ENCODE measurements at places on chromosomes 2 and 18.

GRCh38 chr18:59359576-59359952 lies 499 bp upstream of the LMAN1 start:
- no peak for DNase-seq

DNA sequence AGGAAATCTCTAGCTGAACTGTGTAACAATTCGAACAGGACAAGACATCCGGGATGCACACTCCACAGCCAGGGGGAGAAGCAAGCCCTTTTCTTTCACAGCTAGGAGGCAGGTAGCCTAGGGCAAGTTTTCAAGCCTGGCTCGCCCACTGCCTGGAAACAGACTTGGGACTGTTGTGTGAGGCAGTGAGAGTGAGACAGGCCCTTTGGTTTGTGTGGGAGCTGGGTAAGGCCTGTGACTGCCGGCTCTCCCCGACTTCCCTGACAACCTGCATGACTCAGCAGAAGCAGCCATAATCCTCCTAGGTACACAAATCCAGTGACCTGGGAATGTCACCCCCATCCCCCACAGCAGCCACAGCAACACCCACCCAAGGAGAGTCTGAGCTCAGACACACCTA lies 179.7 kb downstream of the WDPCP start:
- no peak for DNase-seq

DNA sequence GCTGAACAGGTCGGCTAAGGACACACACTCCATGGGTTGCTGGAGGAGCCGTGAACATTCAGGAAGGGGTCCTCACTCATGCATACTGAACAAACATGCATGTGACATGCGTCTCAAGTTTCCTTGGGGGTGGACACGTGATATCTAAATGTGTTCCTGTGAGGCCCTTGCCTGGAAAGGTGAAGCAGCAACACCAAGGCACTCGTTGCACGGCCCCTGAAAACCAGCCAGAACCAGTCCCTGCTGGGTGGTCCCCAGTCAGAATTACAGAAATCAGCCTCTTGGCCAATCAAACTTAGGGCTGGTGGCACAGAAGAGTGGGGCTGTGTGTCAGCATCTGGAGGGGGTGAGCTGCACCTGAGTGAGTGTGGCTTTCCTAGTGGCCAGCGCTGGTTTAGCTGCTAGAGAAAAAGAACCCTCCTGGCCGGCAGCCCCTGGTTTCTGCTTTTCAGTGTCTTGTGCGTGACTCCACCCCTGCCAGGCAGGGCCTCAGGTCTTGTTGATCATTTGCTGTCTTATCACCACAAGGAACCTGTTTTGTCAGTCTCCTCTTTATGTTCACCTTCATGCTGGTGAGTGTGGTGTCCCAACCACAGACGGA lies 3.2 kb upstream of the AQP12B start:
- DNase-seq, result no peak

DNA sequence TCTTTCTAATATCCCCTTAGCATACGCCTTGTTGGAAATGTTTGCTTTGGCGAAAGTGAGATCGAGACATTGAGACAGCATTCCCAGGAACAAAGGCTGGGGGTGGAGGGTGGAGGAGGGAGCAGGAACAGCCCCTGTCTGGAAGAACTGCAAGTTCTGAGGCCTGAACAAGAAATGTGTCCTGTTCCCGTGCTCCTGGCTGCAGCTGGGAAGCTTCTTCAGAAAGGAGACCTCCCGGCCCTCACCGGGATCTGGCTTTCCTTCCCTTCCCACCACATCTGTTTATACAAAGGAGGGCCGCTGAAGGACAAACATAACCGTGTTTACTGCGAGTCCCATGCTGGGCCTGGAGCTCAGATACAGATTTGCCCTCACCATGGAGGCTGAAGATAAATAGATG lies 35.9 kb downstream of the AFF3 start:
- no peak for DNase-seq

- DNase-seq, result no peak
These were observed 76.1 kb upstream of the CPO start for GRCh38 chr2:206863196-206863595.

GRCh38 chr18:54169431-54170403 lies 54.8 kb downstream of the MBD2 start:
- DNase-seq, result no peak

DNA sequence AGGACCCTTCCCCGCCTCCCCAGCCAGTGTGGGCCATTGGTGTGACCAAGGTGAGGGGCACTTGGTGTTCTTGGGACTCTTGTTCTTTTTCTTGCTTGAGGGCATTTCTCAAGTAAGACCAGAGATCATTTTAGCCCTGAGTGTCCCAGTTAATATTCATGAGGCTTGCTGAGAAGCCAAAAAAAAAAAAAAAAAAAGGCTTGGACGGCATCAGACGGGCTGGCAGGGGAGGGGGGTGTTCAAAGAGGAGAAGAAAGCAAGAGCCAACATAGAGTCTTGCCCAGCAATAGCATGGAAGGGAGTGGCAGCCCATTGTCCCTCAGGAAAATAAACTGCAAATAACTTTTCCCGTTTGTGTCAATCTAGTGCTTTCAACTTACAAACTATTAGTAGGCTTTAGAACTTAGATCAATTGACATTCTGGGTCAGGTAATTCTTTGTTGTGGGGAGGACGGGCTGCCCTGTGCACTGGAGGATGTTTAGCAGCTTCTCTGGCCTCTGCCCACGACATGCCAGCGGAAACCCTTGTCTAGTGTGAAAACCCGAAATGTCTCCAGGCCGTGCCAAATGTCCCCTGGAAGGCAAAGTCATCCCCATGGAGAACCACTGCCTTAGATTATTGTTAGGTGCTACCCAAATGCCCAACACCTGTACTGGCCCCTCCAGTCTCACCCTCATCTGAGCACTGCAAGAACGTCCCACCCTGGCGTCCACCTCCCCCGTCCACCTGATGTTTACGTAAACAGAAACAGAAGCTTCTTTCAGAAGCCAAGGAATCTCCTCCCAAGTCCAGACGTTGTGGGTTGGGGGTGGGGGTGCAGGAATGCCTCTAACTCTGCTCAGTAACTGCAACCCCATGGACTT lies 163.4 kb downstream of the BCL2 start:
- no peak for DNase-seq

DNA sequence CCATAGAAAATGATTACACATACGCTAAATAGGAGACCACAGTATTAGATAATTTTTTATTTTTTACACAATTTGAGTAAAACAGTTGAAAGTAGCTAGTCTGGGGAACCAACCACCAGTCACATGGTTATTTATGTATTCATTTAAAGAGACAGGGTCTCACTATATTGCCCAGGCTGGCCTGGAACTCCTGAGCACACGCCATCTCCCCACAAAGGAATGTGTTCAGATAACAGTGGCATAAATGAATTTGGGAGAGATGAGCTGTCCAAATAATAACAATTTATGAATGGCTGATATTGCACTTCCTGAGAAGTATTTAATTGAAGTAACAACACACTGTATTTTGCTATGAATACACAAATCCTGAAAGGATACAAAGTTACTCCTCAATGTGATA lies 39.7 kb downstream of the KIDINS220 start:
- no peak for DNase-seq

GRCh38 chr2:143263066-143263625 lies 133.9 kb downstream of the ARHGAP15 start:
- DNase-seq, result no peak

GRCh38 chr2:58560531-58560930 lies 319.4 kb upstream of the FANCL start:
- DNase-seq, result no peak

- DNase-seq, result no peak
These were observed 153.6 kb downstream of the COL4A4 start for GRCh38 chr2:227010433-227010832.

GRCh38 chr2:181394741-181395437 lies 62.3 kb upstream of the ITGA4 start:
- DNase-seq, result no peak

DNA sequence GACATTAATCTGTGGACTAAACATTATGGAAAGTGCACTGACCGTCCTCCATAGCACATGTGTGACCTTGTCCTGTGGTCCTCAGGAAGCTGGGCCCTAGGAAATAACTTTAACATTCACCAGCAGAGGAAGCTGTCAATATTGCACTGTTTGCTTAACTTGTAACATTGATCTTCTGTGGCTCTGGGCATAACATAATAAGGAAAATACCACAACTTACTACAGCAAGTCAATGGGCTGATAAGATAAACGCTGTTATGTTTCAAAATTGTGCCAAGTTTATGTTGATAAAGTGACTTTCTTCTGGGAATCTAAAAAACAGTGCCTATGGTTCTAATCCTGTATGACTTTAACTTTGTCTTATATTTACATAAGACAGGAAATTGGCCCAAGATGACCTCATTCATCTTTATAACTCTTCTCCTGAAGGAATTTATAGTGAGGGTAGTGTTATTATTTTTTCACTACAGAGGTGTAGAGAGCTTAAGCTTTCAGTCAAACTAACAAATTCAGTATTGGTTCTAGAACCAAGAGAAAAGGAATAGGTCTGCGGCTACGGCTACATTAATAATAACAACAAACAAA lies 113.7 kb upstream of the MAP4K3 start:
- no peak for DNase-seq

DNA sequence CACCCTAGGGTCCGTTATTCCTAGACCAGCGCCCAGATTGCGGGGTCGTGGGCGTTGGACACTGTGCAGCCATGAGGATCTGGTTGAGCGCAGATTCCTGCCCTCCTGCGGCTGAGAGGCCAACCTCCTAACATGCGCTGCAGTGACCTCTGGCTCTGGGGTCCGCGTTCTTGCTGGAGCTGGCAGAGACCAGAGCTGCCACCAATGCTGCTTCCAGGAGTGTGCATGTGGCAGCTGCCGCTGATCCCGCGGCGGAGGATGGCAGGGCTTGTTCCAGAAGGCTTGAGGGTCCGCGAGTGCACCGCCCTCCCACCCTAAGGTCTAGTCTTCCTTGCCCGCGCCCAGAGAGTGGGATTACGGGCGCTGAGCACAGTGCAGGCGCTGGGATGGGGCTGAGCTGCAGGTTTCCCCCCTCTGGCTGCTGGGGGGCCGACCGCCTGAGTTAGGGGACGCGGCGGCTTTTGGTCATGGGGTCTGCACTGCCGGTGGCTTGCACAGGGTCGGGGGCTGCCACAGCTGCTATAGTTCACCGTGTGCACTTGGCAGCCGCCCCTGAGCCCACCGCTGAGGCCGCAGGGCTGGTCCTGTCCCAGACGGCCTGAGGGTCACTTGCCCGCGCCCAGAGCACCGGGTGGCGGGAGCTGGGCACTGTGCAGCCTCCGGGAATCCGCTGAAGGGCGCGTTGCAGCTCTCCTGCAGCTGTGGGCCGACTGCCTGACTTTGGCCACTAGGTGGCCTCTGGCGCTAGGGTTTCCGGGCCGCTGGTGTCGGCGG lies 145.9 kb downstream of the CCDC74A start:
- peak; percentile 49 for DNase-seq

DNA sequence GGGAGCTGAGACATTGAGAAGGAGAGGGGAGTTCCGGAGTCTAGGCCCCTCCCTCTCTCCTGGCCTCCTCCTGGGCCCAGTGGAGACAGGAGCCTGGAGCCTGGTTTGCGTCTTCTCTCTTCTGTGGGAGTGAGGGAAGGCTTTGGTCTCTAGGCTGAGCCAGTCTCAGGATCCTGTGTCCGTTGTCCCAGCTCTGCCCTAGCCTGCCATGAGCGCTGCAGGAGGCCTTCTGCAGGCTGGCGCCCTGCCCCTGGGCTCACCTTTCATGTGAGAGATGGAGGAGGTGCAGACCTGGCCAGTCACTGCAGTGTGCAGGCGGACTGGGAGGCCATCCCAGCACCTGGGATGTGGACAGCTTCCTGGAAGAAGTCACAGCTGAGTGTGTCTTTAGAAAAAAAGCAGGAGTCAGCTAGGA lies 8.7 kb downstream of the IMPA2 start:
- no peak for DNase-seq

DNA sequence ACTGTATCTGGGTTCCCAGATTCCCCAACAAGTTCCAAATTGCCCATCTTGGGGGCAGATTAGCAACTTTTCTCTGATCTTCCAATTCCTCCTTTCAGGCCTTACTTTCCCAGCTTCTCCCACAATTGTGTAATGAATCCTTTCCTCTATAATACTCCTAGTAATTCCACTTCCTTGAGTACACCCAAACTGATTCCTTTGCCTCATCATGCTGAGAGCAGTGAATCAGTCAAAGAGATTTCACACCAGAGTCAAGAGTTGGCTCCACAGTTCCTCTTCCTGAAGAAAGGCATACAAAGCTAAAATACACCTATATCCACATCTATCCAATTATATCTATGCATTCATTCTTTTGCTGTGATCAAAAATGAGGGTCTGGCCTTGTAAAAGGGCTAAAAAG lies 28.6 kb upstream of the DAPL1 start:
- no peak for DNase-seq

GRCh38 chr2:57453945-57454344 lies 592.7 kb upstream of the VRK2 start:
- DNase-seq, result no peak

DNA sequence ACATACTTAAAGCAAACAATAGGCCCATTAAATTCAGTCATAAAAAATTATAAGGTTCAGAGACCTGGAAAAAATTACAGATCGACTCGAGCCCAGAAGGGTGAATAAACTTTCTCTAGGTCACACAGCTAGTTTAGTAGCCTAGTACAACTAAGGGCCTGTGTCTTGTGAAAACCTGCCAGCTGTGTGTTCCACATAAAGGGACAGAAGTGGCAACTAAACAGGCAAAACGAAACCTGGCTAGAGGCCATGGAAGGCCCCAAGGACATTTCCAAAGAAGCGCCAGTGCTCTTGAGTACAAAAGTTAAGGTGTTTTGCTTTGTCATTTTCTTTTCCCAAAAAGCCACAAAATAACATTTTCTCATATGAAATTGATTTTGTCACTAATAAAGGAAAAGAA lies 164.9 kb downstream of the L3MBTL4 start:
- DNase-seq, result no peak

- no peak for DNase-seq
These were observed 7.5 kb upstream of the KLHL30 start for GRCh38 chr2:238130696-238131628.

- DNase-seq, result no peak
These were observed 24.4 kb downstream of the SCN9A start for GRCh38 chr2:166351319-166351718.

DNA sequence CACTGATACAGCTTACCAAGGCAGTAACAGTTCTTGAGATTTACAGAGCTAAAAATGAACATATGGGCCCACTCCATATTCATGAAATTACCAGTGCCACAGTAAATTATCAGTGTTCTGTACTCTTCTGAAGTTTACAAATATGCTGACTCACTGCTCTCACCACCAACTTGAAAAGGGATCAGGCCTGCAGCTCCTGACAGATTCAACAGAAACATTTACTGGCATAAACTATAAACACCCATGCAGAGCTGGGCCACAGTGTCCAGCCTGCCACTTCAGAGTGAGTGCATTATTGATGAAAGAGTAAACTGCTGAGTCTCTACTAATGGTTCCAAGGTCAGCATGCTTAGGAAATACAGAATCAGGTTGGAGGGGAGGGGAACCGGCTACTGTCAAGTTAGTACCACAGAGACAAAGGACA lies 83.1 kb downstream of the FARSB start:
- no peak for DNase-seq

- no peak for DNase-seq
These were observed 13.5 kb downstream of the ALPK2 start for GRCh38 chr18:58615140-58616132.

GRCh38 chr2:14422426-14422825 lies 210.1 kb upstream of the LRATD1 start:
- no peak for DNase-seq
